ENCODE measurements at places on chromosomes 4 and X. TPM values are rescaled to one million over a fixed set of nuclear protein-coding genes. Genes with fewer than 3 reads are reported as not detected.
A peak's percentile ranks its signal among the peaks of the same experiment; 100 is the strongest.

The ZNF732 gene
- total RNA-seq, result 0.31 TPM

The EREG gene
- 2.2 TPM for total RNA-seq

The BEX1 gene
- total RNA-seq, result 10.7 TPM

The CLDN34 gene
- 0.59 TPM for total RNA-seq

The FAM120C gene
- total RNA-seq, result 12.0 TPM

DNA sequence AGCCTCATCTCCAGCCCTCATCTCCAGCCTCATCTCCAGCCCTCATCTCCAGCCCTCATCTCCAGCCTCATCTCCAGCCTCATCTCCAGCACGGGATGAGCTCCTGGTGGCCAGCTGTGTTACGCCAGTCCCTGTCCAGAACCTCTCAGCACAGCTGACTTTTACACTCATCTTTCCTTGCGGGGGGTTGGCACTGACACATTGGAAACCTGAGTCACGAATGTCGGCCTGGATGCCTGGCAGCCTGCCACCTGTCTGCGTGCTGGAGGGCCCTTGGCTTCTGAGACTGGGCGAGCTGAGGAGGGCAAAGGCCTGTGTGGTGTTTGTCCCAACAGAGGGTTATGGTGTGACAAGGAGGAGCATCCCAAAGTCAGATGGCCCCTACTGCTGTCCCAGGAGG, 66.1 kb upstream of the HGFAC start:
- H3K4me1 ChIP-seq, result peaks cover 25% of the 10 kb centered on the region
- no peaks in the 10 kb centered on the region for H3K27me3 ChIP-seq
- H3K36me3 ChIP-seq, result peaks cover 6% of the 10 kb centered on the region

The TMEM255A gene
- total RNA-seq, result 0.16 TPM

The CRMP1 gene
- total RNA-seq, result 24.5 TPM

The ZC4H2 gene
- total RNA-seq, result 17.5 TPM

The SLC7A11 gene
- 29.1 TPM for total RNA-seq

DNA sequence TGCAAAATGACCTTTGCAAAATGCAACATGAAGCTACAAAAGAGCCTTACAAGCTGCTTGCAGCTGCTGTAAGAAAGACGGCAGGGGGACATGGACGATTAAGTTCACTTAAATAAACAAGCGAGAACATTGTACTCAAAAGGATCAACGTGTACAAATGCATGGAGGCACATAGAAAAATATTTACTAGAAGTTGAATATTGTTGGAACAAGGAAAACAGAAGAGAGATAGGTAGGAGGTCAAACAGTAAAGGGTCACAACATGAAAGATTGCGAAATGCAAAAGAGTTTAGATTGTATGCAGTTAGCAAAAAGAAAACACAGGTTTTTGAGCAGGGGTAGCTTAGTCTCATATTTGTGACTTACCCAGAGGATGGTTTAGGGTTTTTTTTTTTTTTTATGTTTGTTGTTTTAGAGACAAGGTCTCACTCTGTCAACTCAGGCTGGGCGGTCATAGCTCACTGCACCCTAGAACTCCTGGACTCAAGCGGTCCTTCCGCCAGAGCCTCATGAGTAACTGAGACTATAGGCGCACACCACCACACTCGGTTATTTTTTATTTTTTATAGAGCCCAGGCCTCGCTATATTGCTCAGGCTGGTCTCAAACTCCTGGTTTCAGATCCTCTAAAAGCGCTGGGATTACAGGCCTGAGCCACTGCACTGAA, 1.4 kb upstream of the PHF8 start:
- peak overlapping the region; percentile 94 for H3K4me3 ChIP-seq
- no peak for DNase-seq
- H3K4me1 ChIP-seq, result peaks cover 9% of the 10 kb centered on the region

The SSX7 gene
- not detected for total RNA-seq

The RNF150 gene
- 56.5 TPM for total RNA-seq

DNA sequence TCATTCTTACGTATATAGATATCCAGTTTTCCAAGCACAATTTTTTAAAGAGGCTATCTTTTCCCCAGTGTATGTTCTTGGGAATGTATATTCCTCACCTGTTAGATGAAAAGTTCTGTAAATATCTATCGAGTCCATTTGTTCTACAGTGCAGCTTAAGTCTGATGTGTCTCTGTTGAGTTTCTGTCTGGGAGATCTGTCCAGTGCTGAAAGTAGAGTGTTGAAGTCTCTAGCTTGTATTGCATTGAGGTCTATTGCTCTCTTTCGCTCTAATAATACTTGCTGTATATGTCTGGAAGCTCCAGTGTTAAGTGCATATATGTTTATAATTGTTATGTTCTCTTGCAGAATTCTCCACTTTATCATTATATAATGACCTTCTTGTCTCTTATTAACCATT, 373.1 kb downstream of the PPARGC1A start:
- H3K4me1 ChIP-seq, result no peaks in the 10 kb centered on the region

The AGTR2 gene
- total RNA-seq, result not detected

All from osteocyte (in vitro differentiated cells).